H9 (cell line): ENCODE measurements at places on chromosomes 2 and 18. TPM values are rescaled to one million over a fixed set of nuclear protein-coding genes. Genes with fewer than 3 reads are reported as not detected.

The PRSS56 gene
- not detected in 2 replicates for total RNA-seq

The KRTCAP3 gene
- total RNA-seq, result 49.9 and 57.3 TPM in 2 replicates

The CHRNA1 gene
- not detected in 2 replicates for total RNA-seq

DNA sequence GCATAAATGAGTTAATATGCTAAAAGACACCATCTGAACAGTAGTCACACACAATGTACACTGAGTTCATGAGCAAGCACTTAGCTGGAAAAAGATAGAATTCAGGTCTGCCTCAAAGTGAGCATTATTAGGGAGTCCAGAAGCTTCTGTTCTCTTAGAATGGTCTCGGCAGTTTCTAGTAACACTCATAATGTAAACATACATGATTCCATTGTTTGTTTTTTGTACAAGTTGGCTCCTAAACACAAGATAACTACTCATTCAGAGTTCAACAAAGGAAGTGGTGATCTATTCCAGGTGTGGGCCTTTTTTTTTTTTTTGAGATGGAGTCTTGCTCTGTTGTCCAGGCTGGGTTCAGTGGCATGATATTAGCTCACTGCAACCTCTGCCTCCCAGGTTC lies 66.2 kb downstream of the ESCO1 start:
- no peaks in the 10 kb centered on the region for H3K4me1 ChIP-seq
- peaks cover 68% of the 10 kb centered on the region for H3K36me3 ChIP-seq
- no peak overlapping the region for H3K4me3 ChIP-seq
- no peaks in the 10 kb centered on the region for H3K27me3 ChIP-seq
- no peak for DNase-seq

DNA sequence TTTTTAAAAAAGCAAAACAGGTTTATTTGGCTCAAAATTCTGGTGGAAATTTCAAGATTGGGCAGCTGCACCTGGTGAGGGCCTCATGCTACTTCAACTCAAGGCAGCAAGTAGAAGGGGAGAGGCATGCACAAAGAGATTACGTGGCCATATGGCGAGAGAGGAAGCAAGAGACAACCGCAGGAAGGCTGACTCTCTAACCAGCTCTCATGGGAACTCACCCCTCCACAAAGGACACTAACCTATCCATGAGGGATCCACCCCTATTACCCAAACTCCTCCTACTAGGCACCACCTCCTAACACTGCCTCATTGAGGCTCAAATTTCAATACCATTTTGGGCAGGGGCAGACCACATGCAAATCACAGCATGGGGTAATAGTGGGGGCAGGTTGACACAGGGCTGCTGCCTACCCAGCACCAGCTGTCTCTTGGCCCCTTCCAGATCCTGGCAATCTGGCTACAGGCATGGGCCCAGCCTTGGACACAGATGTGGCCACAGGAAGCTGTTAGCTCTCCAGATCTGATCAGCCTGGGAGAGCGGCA lies 2.0 kb upstream of the CAPN10 start:
- no peak overlapping the region for H3K27ac ChIP-seq
- peaks cover 2% of the 10 kb centered on the region for H3K36me3 ChIP-seq
- peak; percentile 64 for DNase-seq
- peak overlapping the region; percentile 97 for H3K4me3 ChIP-seq

- H3K27me3 ChIP-seq, result no peaks in the 10 kb centered on the region
- H3K27ac ChIP-seq, result no peak overlapping the region
- H3K36me3 ChIP-seq, result no peaks in the 10 kb centered on the region
- H3K4me3 ChIP-seq, result no peak overlapping the region
- no peaks in the 10 kb centered on the region; the same call in 1 of the 2 replicates for H3K4me1 ChIP-seq
Observed at GRCh38 chr2:182224669-182225068, 202.2 kb downstream of the PDE1A start.

GRCh38 chr2:98140210-98140609 lies 53.2 kb downstream of the VWA3B start:
- H3K27ac ChIP-seq, result no peak overlapping the region
- H3K27me3 ChIP-seq, result no peaks in the 10 kb centered on the region
- H3K4me3 ChIP-seq, result no peak overlapping the region
- no peaks in the 10 kb centered on the region; the same call in 1 of the 3 replicates for H3K36me3 ChIP-seq
